ENCODE measurements at places on chromosomes 4 and X.

DNA sequence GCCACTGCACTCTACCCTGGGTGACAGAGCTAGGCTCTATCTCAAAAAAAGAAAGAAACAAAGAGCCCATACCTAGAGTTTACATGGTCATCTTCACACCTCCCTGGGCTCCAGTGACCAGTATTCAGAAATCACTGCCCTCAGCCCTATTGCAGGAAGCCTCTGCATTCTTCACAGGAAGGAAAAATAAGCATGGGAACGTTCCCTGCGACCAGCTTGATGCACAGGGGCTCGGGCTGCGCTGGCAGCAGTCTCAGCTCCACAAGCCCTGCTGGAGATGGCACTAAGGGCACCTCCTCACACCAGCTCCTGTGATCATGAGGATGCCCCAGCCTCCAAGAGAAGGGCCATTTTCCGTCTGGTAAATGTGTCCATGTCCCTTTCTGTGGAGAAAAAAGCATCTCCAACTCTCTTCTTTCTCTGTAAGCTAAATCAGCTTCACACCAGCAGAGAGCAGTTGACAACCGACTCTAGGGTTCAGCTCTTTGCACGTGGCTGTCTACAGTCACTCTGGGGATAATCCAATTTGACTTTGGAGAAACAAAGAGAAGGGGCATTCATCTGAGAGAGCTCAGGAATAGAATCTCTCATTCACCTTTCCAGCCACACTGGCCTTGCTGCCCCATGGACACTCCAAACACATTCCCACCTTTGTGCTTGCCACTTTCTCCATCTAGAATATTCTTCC lies 33.1 kb downstream of the LDB2 start:
- no peak for DNase-seq

GRCh38 chr4:185792384-185793115 lies 19.4 kb downstream of the SORBS2 start:
- no peak for DNase-seq

DNA sequence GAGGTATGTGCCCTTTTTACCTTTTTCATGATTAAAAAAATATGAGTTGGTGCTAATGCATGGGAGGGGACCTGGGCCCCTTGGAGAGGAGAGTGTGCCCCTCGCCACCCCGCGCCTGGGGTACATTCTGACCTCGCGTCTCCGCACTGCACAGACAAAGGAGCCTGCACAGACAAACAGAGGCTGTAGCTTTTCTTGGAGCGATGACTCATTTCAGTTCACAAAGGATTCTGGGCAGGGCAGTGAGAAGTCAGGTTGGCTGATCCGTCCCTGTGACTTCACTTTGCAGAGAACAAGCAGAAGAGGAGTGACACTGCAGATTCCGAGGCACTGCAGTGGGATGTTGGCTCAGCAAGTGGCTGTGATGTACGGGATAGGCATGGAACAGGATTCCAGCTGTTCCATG lies 82.9 kb downstream of the STOX2 start:
- no peak for DNase-seq

GRCh38 chr4:76998251-76998901 lies 48.8 kb downstream of the SEPTIN11 start:
- no peak for DNase-seq

- DNase-seq: no peak
Observed at GRCh38 chr4:86184901-86185285, 175.0 kb downstream of the MAPK10 start.

GRCh38 chr4:107689912-107690587 lies 30.0 kb downstream of the PAPSS1 start:
- no peak for DNase-seq

DNA sequence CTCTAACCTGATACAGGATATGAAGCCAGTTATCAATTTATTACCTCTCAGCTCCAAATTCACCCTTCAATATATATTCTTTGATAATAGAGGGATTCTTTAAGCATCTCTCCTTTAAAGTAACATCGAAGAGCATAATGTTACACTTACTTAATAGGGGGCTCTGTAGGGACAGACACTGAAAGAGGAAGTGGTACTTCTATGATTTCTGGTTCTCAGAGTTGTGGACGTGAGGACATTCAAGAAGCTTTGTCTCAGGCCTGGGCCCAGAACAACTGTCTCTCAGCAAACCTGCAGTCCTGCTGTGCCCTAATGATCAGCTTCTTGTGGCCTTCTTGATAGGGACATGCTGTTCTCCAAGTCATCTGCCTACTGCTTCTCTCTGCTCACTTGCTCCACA lies 4.2 kb upstream of the ZXDB start:
- DNase-seq: no peak

GRCh38 chrX:138923805-138924204 lies 212.3 kb upstream of the FGF13 start:
- DNase-seq: no peak

- no peak for DNase-seq
Observed at GRCh38 chr4:169618286-169618685, 2.1 kb upstream of the CLCN3 start.

DNA sequence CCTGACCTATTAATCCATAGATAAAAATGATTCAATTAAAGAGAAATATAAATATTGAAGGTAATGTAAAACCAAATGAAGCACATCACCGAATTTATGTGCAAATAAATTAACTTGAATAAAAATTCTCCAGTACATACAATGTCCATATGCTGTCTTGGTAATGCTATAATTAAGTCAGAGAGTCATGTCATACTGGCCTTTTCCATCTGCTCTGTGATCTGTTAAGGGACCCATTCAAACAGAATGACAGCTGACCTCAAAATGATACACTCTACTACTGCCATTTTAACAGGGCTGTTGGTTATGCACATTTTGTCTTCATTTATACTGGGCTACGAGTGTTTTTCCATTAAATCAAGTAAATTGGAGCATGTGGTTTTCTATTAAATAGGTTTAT lies 99.3 kb downstream of the TEX13A start:
- DNase-seq: no peak

- DNase-seq: no peak
Observed at GRCh38 chr4:126957987-126958386, 674.8 kb upstream of the INTU start.

DNA sequence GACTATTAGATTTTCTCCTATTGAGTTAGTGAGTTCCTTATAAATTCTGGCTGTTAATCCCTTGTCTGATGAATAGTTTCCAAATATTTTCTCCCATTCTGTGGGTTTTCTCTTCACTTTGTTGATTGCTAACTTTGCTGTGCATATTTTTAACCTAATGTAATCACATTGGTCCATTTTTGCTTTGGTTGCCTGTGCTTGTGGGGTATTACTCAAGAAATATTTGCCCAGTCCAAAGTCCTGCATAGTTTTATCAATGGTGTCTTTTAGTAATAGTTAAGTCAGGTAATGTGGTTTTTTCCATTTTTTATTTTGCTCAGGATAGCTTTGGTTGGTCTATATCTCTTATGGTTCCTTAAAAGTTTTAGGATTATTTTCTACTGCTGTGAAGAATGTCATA lies 490.3 kb downstream of the ARAP2 start:
- DNase-seq: no peak

GRCh38 chr4:158578476-158578875 lies 56.8 kb downstream of the RXFP1 start:
- no peak for DNase-seq

DNA sequence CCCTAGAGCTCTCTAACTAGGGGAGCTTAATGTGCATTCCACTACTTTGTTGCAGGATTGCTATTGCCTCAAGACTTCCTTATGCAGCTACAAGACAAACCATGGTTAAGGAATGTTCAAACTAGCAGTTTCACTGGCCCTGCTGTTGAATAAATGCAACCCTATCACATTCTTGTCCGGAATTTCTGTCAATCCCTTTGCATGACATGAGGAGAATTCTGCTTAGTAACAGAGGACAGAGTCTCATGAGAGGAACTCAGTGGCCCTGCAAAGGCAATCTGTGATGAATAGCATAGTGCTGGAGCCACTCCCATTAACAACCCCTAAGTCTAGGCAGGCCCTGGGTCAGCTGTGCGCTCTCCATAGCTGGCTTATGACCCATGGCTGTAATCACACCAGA lies 30.7 kb upstream of the SGMS2 start:
- DNase-seq: no peak

DNA sequence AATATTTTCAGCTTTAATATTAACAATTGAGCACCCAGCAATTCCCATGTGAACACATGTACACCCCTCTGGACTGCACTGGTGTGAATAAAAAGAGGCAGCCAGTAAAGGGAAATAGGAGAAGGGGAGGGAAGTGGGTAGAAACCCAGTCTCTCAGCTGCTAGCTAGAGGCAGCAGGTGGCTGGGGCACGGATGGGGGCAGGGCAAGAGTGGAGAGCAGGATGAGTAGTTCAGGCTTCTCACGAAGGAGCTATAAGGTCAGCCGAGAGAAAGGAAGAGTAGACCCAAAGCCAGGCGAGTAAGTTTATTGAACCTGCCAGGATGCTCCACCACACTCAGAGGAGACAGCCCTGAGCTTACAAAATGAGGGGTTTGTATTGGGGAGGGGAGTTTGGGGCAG lies 184.8 kb upstream of the MTMR8 start:
- no peak for DNase-seq

DNA sequence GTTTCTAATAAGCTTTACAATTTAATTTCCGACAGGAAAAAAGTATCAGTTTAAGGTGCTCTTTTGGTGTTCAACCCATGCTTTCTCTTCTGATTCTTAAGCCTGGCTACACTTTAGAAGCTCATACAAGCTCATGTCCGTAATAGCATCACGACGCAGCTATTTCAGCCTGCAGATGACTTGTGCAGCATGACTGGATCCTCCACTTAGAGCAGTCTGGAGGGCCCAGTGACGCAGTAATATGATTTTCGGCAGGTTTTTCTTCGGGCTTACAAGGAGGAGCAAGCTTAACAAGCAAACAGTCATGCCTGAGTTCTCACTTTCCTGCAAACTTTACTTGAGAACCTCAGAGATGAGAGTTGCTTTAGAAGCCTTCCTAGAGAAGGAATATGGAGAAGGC lies 85.3 kb upstream of the MAML3 start:
- DNase-seq: no peak

- no peak for DNase-seq
Observed at GRCh38 chr4:182062936-182063335, 180.3 kb upstream of the TENM3 start.

DNA sequence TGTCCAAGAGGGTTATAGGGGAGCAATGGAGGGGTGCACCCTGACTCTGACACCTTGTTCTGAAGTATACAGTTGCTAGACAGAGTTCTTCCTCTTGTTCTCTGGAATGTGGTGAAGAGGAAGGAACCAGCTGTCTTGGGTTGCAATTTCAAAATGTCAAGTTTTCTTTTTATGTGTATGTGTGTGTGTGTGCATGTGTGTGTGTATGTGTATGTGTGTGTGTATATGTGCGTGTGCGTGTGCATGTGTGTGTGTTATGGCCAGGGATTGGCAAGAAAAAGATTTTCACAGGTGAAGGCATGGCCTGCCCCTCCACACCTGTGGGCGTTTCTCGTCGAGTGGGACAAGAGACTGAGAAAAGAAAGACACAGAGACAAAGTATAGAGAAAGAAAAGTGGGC lies 81.6 kb upstream of the ADGRA3 start:
- no peak for DNase-seq

DNA sequence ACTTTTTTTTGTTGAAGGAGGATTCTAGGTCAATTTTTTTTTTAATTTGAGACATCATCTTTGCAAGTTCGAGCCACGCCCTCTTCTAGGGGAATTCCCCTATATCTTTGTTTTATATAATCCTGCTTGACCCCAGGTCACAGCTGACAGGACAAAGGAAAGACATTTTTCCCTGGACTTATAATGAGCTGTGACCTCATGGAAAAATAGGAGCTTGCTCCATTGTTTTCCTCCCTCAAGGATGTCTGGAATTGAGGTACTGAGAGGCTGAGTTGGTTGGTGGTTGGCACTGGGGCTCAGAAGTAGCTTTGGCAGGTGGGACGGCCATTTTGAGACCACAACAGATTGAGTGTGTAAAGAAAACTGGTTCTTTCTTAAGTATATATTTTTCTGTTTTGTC lies 49.0 kb downstream of the GBA3 start:
- no peak for DNase-seq

DNA sequence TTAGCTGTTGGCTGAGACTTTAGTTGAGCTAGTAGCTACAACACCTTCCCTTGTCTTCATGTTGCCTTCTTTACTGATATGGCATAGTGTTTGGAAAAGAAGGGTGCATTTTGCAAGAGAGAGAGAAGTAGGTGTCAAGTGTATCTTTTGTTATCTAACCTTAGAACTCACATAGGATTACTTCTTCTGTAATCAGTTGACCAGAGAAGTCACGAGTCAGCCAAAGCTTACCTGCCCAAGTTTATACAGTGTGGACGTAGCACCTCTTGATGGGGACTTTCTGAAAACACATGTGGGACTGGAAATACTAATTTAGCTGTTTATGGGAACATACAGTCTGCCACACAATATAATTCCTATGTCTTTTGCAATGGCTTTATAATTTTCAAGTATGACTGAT lies 56.0 kb downstream of the UGT8 start:
- no peak for DNase-seq

- no peak for DNase-seq
Observed at GRCh38 chr4:24774452-24774851, 20.9 kb upstream of the SOD3 start.

DNA sequence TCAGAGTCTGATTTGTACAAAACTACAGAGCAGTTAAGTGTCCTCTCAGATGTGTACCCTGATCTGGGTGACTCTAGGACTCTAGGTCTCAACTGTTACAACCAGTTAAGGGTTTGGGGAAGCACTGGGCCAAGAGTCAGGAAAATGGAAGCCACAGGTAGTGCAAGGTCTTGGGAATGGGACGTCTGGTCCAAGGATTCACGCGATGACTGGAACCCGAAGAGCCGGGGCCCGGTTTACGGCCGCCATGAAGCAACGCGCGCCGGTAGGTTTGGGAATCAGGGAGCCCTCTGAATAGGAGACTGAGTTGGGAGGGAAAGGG lies 321 bp upstream of the HPRT1 start:
- DNase-seq: no peak

GRCh38 chr4:52825460-52826090 lies 36.5 kb upstream of the RASL11B start:
- DNase-seq: no peak
